T follicular helper cell (primary cell): ENCODE measurements at places on chromosomes 2 and 18.
A peak's percentile ranks its signal among the peaks of the same experiment; 100 is the strongest.

GRCh38 chr2:168961450-168962229 is 60.5 kb downstream of the G6PC2 start:
- DNase-seq = peak; percentile 7

GRCh38 chr2:8215982-8216381 is 465.9 kb upstream of the ID2 start:
- no peak for DNase-seq

GRCh38 chr2:217249121-217250012 is 389.5 kb upstream of the TNP1 start:
- DNase-seq = no peak

DNA sequence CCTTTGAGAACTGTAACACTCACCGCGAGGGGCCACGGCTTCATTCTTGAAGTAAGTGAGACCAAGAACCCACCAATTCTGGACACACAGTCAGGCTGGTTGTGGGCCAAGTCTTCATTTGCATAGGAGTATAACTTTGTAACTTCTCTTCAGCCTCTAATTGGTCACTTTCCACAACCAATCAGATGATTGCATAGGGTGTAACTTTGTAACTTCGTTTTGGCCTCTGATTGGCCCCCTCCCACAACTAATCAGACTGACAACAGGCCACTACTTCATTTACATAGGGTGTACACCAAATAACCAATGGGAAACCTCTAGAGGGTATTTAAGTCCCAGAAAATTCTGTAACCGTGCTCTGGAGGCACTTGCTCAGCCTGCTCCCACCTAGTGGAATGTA is 77.5 kb upstream of the TCF4 start:
- no peak for DNase-seq

DNA sequence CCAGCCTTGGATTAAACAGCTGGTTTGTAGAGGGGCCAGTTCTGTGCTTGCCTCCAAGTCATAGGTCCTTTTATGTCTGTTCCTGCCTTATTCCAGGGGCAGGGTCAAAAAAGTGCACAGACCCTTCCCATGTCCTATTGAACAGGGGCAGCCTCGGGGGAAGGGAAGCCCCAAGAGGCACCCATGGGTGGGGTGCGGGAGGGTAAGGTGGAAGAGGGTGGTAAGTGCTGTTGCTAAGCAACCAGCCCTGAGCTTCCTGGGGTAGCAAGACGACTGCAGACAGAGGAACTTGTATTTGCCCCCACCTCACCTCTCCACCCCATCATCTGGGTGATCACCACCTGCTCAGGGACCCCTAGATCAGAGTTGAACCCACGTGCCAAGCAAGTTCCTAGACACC is 7.7 kb downstream of the DNMT3A start:
- DNase-seq = no peak

DNA sequence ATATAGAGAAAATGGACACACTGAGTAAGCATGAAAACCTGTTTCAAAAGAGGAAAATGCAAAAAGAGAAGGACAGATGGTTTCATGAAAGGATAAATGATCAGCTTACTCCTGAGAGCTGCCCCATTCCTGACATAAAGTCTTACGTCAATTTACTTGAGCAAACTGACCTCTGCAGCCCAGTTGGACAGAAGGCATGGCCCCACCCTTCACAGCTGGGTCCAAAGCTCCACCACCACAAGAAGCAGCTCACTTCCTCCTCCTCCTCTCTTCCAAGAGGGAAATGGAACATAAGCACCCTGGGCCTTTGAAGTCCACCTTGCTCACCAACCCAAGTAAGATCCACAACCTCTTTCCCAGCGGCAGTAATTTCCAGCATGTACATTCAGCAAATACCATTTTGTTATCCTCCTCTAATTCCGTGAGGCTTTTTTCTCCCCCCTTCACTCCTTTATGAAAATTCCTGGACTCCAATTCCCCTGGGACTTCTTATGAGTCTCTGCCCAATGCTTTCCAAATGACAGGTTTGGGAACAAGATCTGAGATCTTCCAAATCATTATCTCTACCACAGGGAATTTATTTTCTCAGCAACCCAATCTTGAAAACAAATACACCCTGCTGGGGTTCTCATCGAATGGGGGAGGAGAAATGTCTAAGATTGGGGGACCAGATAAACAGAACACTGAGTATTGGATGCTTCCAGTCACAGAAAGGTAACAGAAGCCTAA is 10.1 kb downstream of the COL4A4 start:
- DNase-seq = no peak

DNA sequence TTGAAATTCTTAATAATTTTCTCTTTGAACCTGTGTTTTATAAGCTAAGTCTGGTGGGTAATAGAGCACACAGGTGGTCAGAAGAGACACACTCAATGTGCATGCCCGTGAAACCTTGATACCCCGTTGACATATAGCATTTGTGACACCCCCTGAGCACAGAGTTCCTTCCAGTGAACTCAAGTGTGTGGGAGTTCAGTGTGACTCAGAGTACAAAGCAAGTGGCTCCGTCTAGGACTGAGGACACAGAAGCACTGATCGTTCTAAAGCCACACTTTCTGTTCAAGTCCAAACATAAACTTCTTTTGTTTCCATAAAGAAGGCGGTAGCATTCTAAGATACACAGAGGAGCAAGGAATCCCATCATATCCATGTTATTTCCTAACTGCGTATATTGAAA is 523.6 kb downstream of the PID1 start:
- DNase-seq = no peak

GRCh38 chr2:15273452-15273851 is 287.7 kb downstream of the NBAS start:
- DNase-seq = no peak

- no peak for DNase-seq
These were observed 506.7 kb downstream of the NUP35 start for GRCh38 chr2:183630964-183631363.

GRCh38 chr2:48722391-48722790 is 33.1 kb downstream of the LHCGR start:
- DNase-seq = no peak

- DNase-seq = no peak
These were observed 17.0 kb upstream of the HPCAL1 start for GRCh38 chr2:10285556-10286198.

GRCh38 chr2:14628901-14629300 is 3.6 kb upstream of the LRATD1 start:
- DNase-seq = no peak

DNA sequence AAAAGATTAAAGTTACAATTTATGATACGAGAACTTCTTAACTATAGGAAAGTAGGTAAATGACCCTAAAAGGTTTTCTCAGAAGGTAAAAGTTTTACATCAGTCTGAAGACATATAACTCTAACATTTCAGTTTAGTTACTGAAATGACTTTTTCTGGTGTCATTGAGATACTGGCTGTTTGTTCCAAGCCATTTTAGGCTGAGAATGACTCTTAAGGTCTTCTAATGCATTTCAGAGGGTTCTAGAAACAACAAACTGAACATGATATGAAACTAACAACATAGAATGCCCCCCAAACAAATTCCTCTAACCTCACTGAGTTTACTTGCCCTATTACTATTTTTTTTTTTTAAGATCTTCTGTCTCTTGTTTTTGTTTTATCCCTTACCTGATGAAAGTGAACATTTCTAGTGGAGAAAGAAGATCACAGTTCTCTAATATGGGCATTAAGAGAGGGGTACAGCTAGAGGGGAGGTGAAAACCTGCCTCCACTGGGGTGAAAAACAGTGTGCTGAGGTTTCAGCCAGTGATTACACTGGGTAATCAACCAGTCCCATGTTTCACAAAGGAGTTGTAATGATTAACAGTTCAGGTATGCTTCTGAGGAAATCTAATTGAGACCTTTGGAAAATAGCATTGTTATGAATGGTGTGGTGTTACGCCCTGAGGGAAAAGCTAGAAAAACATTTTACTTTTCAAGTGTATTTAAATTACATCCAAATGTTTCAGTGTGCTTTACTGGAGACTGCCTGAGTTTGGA is 11.2 kb downstream of the NABP1 start:
- no peak for DNase-seq

DNA sequence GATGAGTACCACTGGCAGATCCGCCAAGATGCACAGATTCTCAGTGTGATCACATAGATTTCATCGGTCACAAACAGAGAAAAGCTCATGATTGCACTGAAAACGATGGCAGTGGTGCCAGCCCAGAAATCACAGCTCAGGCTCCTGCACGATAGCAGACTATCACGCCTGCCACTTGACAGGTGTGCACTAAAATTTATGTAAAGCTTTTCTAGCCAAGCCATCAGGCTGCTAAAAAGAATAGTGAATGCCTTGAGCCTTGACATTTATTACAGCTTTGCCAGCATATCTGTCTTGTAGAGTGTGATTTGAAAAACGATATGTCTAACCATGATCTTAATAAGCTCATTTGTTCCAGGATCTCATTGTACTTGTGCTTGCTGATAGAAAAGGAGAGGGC is 409.5 kb upstream of the CWC22 start:
- no peak for DNase-seq

- DNase-seq = no peak
These were observed 84.1 kb downstream of the RAPH1 start for GRCh38 chr2:203451011-203451410.

- DNase-seq = no peak
These were observed 42.6 kb downstream of the NFATC1 start for GRCh38 chr18:79438089-79438897.

GRCh38 chr2:123670286-123670685 is 354.8 kb upstream of the CNTNAP5 start:
- no peak for DNase-seq

DNA sequence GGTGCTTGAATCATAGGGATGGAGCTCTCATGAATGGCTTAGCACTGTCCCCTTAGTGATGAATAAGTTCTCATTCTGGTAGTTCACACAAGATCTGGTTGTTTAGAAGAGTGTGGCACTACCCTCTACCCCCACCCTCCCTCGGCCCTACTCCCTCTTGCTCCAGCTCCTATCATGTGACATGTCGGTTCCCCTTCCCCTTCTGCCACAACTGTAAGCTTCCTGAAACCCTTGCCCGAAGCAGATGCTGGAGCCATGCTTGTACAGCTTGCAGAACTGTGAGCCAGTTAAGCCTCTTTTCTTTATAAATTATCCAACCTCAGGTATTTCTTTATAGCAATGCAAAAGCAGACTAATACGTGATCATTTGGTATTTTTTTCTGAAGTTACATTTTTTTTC is 1012.6 kb downstream of the BCL11A start:
- DNase-seq = no peak

DNA sequence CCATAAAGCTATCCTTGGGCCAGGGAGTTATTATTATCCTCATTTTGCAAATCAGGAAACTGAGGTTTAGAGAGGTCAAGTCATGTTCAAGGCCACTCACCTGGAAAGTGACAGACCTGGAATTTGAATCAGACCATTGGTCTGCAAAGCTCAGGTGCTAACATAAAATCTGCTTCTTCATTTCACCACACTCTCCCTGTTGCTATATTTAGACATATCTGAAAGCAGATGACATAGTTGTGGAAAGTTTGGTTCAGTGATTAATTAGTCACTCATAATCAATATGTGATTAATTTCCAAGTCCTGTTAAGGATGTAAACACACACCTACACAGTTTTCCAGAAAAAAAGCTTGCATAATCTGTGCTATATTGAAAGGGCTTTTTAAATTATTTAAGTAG is 57.4 kb downstream of the LINC00305 start:
- DNase-seq = no peak

- no peak for DNase-seq
These were observed 17.3 kb downstream of the C2orf76 start for GRCh38 chr2:119349289-119349688.

- no peak for DNase-seq
These were observed 163.5 kb upstream of the SOX11 start for GRCh38 chr2:5528706-5529105.

DNA sequence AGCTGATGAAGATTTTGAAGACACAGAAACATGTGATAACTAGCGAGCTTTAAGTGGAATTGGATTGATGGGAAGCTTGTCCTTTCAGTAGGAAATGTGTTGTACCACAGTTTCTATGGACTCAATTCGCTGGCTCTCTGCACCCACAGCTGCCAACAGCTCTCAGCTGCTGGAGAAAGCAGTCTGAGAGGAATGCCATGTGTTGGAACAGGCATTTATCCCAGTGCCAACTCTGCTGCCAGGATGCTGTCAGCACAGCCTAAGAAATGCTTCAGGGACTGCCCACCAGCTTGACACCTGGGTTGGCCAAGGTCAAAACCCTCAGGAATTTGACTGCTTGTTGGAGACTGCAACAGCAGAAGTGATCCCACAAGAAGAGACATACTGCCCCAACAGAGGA is 193.0 kb upstream of the THSD7B start:
- no peak for DNase-seq

GRCh38 chr2:178756843-178757242 is 50.4 kb downstream of the TTN start:
- no peak for DNase-seq

DNA sequence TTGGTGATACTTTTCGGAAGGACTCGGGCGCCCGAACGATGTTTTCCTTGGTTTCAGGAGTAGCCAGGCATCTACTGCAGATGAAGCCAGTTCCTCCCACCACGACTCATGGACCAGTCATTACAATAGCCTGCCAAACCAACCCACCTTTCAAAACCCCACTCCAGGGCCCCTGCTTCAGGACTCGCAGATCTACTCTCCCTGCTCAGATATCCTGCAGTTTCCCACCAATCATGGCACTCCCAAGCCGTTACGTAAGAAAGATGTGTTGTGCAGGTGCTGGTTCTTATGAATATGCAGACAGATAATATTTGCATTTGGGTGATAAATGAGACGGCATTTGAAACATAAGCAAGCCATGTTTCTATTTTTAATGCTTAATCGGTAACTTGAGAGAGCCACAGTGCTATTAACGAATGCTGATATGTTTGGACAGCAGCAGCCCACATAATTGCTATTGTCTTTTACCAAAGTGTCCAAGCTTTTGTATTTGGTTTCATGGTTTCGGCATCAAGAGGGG is 3.5 kb upstream of the CYS1 start:
- DNase-seq = no peak

- no peak for DNase-seq
These were observed 31.5 kb upstream of the TANC1 start for GRCh38 chr2:158936978-158937377.

DNA sequence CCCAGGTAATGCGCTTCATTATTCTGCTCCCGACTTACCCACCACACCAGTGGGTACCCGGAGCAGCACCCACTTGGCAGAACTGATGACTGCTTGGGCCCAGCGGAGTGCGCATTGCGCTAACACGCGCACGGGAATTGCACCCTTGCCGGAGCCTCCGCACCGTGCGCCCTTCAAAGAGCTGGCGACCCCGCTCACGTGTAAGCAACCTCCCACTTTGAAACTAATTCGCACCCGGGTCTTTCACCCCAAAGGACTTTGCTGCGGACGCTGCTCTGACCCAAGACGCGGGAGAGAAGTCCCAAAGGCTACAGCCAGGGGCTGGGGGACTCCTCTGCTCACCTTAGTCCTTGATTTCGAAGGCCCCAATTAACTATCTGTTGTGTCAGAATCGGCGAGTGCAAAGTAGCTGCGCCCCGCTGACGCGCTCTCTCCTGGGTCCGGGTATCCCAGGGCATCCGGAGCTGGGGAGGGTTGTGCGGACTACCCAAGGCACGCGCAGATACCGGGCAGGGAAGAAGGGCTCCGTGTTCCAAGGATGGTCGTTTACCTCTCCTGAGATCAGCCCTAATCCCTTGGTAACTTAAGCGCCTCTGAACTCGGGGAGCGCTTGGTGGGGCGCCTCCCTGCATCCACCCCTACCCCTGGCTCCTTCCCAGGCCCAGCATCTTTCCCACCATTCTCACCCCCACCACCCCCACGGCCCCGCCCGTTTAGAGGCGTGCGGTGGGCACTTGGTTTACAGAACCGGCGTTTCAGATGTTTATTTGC is 13.1 kb upstream of the SATB2 start:
- DNase-seq = no peak

- DNase-seq = no peak
These were observed 54.8 kb upstream of the TUBA3E start for GRCh38 chr2:130252880-130253645.

GRCh38 chr2:19893520-19894133 is 8.2 kb downstream of the TTC32 start:
- DNase-seq = no peak
